ENCODE measurements at places on chromosomes 4 and X.

GRCh38 chrX:21926116-21926515, 14.4 kb upstream of the SMS start:
- no peak for DNase-seq

DNA sequence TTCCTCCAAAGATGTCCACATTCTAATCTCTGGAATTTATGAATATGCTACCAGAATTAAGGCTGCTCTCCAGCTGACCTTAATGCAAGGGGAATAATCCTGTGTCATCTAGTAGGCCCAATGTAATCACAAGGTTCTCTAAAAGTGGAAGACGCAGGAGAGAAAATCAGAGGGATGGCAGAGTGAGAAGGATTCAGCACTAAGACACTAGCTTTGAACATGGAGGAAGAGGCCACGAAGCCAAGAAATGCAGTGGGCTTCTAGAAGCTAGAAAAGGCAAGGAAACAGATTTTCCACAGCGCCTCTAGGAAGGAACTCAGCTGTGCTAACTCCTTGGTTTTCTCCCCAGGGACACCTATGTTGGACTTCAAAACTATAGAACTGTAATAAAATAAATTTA, 240.7 kb upstream of the TRAM1L1 start:
- DNase-seq = no peak

- DNase-seq = no peak
Measured at GRCh38 chr4:7055111-7055989, 12.2 kb downstream of the TADA2B start.

- DNase-seq = no peak
Measured at GRCh38 chrX:141989134-141989533, 85.4 kb downstream of the MAGEC1 start.

GRCh38 chr4:7941111-7941964, 1.7 kb upstream of the AFAP1 start:
- DNase-seq = no peak

DNA sequence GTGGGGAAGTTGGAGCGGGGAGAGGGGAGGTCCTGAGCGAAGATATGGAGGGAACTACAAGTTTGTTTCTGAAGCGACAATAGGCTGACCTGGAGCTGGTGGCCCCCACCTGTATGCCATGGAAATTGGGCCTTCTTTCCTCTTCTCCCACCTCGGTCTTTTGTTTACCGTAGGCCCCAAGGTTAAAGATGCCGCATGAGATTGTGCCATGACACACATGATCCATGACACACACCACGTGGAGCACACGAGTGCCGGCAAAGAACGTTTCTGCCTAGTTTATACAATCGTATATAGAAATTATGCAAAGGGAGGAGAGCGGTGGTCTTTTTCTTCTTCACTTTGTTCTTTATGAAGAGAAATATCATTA, 408 bp downstream of the TMEM33 start:
- DNase-seq = no peak

- no peak for DNase-seq
Measured at GRCh38 chrX:138298268-138298667, 413.2 kb downstream of the FGF13 start.

- no peak for DNase-seq
Measured at GRCh38 chr4:124943938-124944337, 231.4 kb upstream of the ANKRD50 start.

GRCh38 chrX:20374450-20374849, 107.7 kb upstream of the RPS6KA3 start:
- no peak for DNase-seq

GRCh38 chr4:140237616-140238350, 83.8 kb upstream of the MAML3 start:
- DNase-seq = no peak

GRCh38 chr4:100605144-100605543, 87.3 kb upstream of the EMCN start:
- no peak for DNase-seq

GRCh38 chr4:2042204-2042946, 16.8 kb upstream of the NAT8L start:
- peak; percentile 39 for DNase-seq

Data from CD4-positive, alpha-beta T cell (primary cell).